Stimulated activated CD4-positive, alpha-beta T cell treated with anti-CD3 and anti-CD28 coated beads, Interleukin-12 subunit alpha, Interleukin-12 subunit beta, amount 100 ng/mL, for 24 hours (primary cell): ENCODE measurements at places on chromosomes 1 and 21.
A peak's percentile ranks its signal among the peaks of the same experiment; 100 is the strongest.

DNA sequence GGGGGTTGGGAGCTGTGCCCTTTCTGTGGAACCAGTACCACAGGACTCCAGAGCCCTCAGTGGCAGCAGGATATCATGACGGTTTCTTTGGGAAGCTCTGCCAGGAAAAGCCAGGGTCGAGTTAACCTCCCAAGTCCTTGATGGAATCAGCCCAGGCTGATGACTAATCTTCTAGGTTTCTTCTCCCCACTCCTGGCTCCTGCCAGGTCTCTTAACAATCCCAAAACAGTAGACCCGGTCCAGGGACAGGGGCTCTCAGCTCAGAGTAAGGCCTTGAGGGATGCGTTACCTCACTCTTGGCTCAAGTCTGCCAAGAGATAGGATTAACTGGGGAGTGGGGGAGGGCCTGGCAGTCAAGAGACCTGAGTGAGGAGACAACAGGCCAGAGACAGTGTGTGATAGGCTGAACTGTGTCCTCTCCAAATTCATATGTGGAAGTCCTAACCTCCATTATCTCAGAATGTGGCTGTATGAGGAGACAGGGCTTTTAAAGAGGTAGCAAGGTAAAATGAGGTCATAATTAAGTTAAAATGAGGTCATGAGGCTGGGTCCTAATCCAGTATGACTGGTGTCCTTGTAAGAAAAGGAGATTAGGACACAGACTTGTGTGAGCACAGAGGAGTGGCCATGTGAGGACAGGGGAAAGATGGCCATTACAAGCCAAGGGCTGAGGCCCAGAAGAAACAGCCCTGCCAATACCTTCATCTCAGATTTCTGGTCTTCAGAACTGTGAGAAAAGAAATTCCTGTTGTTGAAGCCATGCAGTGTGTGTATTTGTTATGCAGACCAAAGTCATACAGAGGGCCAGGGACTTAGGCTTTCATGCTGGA is 95.0 kb downstream of the BEND5 start:
- DNase-seq = no peak

GRCh38 chr1:111406321-111406768 is 21.2 kb downstream of the OVGP1 start:
- DNase-seq = no peak

- no peak for DNase-seq
These were observed 2.3 kb downstream of the COX20 start for GRCh38 chr1:244837597-244838258.

GRCh38 chr21:42829417-42829816 is 49.9 kb downstream of the WDR4 start:
- DNase-seq = no peak

DNA sequence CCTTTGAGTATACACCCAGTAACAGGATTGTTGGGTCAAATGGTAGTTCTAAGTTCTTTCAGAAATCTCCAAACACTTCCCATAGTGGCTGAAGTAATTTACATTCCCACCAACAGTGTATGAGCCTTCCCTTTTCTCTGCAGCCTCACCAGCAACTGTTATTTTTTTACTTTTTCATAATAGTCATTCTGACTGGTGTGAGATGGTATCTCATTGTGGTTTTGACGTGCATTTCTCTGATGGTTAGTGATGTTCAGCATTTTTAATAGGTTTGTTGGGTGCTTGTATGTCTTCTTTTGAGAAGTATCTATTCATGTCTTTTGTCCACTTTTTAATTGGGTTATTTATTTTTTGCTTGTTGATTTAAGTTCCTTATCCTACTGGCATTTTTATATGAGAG is 26.4 kb upstream of the LAMC1 start:
- DNase-seq = no peak

DNA sequence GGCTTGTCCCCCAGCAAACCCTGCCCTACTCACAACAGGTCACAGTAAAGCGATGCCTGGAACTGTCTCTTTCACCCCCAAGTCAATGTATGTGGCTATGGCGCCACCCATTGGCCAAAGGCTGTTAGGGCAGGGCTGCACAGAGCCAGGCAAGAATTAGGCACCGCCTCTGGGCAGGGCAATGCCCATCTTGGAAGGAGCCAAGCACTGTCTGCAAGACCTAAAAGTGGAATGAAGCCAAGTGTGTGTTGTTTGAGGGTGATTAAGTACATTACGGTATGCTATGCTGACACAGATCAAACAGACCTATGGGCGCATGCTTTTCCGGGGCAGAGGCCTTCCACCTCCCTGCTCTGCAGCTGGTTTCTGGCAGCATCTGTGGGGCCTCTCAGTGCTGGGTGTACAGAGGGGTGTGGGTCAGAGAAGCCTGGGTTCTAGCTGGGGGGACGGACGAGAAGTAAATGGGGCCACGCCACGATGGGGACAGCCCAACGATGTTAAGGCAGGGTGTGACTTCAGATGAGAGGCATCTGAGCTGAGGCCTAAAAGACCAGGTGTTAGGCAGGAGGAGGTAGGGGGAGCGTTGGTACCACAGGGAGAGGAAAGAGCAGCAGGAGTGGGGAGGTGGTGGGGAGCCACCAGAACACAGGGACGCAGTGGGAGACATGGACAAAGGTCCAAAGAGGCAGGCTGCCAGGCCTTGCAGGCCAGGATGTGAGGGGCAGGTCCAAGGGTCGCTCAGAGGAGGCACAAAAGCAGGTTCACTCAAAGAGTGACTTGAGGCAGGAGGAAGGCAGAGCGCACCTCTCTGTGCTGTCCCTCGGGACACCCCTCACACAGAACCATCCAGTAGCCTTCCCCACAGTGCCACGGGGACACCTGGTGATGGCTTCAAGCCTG is 49.8 kb downstream of the ACOT7 start:
- DNase-seq = peak; percentile 49

DNA sequence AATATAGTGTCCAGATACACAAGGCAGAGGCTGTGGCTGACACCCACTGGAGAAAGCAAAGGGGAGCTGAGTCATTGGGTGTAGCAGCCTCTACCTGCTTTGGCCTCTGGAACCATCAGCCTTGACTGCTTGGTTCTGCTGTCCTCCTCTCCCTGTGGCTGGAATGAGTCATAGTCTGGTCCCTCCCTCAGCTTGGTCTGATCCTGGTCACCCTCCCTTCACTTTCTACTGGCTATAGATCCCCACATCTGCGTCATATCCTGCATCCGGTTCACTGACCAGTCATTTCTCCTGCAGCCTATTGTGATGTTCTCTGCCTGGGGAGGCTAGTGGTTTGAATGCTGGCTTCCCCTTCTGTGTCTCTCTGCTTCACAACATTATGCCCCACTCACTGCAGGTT is 372.8 kb upstream of the DAB1 start:
- DNase-seq = no peak

DNA sequence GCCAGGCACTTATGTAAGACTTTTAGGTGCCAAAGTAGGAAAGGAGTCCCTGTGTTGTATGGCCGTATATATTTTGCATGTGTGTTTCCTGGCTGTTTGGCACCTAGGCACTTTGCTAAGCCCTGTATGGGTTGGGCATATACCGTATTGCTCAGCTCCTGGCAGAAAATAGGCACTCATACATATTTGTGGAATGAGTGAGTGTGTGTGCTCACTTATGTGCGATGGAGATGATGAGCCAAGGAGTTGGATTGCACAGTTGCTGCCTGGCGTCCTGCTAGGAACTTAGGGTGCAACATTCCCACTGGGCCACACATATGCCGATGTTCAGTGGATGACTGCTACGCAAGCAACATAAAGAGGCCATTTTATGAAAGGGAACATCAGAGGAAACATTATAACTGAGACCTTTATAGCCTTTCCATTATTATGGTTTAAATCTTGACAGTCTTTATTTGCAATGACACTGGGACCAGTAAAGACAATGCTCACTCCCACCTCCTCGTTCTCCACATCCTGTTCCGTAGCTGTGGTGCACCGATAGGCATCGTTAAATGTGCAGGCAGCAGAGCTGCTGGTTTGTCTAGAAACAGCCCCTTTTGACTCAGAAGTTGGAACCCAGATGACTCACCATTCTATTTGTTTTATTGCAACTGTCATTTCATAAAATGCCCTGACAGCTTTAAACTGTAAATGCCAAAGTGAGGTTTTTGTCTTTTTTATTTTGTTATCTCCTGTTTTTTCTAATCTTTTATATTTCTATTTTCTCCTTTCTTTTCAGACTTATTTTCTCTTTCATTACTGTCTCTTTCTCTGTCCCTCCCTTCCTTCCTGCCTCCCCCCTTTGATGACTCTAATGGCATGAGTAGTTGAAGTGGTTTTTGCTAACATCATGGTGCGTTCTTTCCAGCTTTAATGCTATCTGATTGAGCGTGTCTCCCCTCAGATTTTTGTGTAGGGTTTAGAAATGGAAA is 36.1 kb downstream of the PEX14 start:
- DNase-seq = peak; percentile 72

DNA sequence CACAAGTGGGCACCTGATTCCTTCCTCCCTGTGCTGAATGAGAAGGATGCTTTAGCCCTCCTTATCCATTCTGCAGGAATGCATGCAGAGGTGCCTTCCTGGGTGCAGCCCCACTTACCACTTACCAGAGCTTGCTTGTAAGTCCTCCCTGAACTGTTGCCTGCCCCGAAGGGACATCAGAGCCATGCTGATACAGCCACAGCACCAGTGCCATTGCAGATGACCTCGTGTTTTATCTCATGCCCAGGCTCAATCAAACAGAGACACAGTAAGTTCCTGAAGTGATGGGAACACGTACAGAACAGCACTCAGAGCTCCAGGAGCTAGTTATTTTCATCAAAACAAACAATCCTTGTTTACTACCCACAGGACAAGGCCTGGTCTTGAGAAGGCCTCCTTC is 81.9 kb downstream of the ATP1A1 start:
- DNase-seq = no peak

DNA sequence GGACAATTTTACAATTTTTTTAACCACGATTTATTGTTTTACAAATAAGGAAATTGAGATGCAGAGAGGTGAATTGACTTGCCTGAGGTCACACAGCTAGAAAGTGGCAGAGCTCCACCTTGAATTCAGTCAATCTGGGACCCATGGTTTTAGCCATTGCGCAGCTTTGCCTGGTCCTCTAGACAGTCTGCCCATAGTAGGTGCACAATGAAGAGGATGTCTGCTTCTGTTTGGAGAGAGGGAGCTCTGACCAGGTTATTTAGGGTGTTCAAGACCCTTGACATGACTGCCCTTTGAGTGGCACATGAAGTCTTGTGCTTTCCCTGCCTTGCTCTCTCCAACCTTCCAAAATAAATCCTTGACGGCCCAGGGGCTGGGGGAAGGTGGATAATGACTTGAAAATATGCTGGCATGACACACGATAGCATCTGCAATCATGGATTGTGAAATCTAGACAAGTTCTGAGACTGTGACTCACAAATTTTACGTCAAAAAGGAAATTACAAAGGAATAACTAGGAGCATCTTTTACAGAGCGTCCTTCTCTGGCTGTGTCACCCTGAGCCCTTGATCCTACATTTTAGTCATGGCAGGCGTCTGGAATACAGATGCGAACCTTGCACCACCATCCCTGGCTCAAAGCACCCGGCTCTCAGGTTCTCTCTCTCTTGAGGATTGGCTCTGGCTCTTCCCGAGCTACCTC is 26.2 kb upstream of the ID3 start:
- no peak for DNase-seq

GRCh38 chr1:41314376-41315145 is 46.7 kb upstream of the FOXO6 start:
- no peak for DNase-seq

DNA sequence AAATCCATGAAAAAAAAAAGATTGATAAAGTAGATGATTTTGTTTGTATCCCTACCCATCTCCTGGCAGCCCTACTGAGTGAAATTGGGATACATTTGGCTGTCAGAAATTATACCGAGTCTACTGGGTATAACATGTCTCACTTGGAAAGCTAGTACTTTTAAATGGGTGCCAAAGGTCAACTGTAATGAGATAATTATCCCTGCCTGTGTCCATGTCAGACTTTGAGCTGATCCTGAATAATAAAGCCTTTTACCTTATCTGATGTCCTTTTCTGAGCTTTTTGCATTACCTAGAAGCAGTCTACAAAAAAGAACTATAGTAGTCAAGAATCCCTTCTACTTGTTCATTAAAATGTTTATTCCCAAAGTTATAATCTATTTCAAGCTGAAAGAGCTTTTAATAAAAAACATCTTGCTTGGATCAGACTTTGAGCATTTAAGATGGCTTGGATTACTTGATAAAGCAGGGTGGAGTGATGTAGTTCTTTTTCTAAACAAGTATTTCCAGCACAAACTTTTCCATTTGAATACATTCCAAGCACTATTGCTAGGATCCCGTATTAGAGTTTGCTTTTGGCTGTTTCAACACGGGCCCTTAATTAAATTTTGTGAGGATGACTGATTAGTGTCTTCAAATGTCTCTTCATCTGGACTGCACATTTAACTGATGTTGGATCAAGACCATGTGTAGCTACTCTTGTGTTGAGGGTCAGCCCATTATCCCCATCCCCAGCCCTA is 69.2 kb downstream of the DTL start:
- DNase-seq = no peak

DNA sequence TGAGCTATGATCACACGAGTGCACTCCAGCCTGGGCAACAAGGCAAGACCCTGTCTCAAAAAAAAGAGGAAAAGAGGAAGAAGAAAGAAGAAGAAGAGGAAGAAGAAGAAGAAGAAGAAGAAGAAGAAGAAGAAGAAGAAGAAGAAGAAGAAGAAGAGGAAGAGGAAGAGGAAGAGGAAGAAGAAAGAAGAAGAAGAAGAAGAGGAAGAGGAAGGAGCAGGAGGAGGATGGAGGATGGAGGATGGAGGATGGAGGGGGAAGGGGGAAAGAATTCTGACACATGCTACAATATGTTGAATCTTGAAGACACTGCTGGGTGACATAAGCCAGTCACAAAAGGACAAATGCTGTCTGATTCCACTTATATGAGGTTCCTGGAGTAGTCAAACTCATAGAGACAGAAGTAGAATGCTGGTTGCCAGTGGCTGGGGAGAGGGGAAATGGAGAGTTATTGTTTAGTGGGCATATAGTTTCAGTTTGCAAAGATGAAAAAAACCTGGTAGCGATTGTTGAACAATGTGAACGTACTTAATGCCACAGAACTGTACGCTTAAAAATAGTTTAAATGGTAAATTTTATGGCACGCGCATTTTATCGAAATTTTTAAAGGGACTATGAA is 47.3 kb upstream of the COA6 start:
- no peak for DNase-seq

GRCh38 chr1:163083690-163084089 is 14.5 kb downstream of the RGS4 start:
- no peak for DNase-seq

- no peak for DNase-seq
These were observed 42.2 kb downstream of the NTNG1 start for GRCh38 chr1:107183011-107183410.

DNA sequence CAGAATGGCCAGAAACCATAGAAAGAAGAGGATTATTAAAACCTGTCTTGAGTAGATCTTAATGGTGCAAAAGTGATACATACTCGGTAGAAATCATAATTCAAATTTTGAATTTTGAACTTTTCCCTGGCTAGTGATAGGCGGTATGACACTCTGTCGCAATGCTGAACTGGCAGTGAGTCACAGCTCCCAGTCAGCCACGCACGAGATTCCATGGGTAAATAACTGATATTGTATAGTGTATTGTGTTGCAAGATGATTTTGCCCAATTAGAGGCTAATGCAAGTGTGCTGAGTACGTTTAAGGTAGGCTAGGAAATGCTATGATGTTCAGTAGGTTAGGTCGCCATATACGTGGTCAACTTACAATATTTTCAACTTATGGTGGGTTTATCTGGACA is 207.0 kb downstream of the SIPA1L2 start:
- no peak for DNase-seq
